ENCODE measurements at places on chromosomes 4 and X. TPM values are rescaled to one million over a fixed set of nuclear protein-coding genes. Genes with fewer than 3 reads are reported as not detected.

DNA sequence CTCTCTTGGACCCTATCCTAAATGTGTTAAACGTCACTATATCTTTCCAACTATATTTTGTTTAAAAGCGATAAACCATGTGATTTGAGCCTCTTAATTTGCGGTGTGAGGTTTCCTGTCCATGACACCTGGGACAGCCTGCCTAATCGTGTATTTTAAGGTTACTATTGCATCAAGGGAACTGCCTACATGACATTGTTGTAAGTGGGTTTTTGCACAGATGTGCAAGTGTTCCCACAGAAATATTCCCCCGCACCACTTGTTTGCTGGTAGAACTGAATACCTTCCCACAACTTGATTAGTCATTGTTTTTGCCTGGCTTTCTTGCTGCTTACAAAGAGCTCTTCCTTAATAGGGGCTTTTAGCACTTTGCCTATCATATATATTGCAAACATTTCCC is 5.1 kb upstream of the FAM184B start:
- DNase-seq: no peak

GRCh38 chr4:61877266-61877665 is 677.1 kb downstream of the ADGRL3 start:
- no peak for DNase-seq

DNA sequence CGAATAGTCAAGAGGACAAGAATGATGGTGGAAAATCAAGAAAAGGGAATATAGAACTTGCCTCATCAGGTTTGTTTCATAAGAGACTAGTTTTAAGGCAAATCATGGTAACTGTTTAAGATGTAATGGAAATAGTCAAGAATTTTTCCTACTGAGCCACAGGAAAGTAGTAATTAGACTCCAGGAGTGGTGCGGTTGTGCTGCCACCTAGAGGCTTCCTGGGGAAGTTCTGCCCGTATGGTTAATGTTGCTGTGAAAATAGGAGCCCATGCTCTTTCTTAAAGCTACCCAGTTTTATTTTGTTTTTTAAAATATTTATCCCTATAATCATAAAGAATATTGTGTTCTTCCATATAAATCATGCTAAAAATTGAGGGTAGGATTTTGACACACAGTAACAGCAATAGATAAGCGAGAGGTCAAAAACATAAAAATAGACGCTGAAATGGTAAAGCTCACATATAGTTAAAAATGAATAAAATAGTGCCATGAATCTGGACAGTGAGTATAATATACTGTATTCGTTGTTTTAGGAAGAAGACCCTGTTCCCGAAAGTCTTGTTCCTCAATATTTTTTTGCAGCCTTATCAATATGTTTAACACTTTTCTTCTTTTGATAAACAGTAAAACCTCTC is 87.0 kb downstream of the PHOX2B start:
- DNase-seq: peak; percentile 48

- DNase-seq: no peak
Measured at GRCh38 chrX:100593581-100593980, 8.8 kb downstream of the TNMD start.

GRCh38 chrX:37716602-37717001 is 31.0 kb downstream of the XK start:
- DNase-seq: no peak

DNA sequence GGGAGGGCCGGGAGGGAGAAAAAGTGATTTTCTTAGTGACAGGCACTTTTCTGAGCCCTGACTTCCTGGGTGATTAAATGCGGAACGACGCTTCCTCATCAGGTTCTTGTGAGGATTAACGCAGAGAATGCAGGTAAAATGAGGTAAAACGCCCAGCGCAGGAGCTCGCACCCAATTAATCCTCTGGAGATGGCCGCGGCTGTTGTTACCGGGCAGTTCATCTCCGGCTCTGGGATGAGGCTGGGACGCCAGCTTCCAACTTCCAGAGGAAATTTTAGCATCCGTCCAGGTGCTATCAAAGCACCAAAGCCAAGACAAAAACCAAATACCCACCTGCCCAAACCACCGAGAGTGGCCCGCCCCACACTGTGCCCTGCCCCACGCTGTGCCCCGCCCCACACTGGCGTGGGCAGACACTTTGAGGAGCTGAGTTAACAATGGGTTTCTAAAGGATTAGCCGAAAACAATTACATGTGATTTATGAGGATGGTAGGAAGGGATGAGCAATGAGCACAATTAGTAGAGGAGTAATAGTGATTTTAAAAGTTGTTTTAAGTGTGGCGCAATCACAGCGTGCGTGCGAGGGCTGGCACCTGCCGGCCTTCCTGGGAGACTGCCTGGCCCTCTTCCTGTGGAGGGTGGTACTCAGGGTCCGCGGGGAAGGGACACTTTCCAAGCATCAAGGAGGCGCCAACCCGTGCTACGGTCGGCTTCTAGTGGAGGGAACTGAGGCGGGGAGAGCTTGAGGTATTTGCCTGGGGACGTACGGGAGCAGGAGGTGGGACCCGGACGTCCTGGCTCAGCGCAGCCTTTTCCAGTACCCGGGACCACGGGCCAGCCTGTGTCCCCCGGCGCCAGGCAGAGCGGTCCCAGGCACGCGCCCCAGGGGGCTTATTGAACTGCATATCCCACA is 41.6 kb upstream of the ADRA2C start:
- no peak for DNase-seq

DNA sequence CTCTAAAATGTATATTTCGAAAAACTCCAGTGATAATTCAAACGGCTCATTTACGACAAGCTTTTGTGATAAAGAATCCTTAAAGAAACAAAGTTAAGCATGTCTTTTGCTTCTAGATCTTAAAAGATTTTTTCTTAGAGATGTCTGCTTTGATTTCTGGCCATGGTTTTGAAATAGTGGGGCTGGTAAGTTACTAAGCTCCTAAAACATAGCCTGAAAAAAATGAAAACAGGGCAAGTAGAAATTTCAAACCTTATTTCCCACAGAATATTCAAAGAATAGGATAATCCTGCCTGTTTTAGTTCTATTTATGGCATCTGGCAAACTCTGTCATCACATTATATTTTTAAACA is 318.3 kb downstream of the ARHGAP24 start:
- DNase-seq: no peak

Gene SLC9B2
- total RNA-seq: 17.3 TPM

Gene TMEM47
- 25.2 TPM for total RNA-seq
